ENCODE measurements at places on chromosomes 16 and 17. TPM values are rescaled to one million over a fixed set of nuclear protein-coding genes. Genes with fewer than 3 reads are reported as not detected.

DNA sequence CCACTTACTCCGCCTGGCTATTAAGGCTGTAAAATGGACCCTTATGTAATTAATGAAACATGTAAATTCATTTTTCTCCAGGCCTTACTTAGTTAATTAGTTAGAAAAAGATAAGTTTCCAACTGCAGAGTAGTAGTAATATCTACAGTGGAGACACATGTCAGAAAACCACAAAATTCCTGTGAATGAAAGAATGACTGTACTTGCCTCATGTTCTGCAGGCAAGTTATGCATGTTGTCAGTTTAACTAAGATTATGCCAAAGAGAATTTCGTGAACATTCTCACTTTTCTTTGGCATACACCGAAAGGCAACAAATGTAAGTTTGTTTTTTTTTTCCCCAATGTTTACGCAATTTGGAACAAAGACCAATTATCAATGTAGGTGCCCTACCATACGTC, 16.8 kb upstream of the CCL1 start:
- DNase-seq: no peak

- DNase-seq: no peak
Measured at GRCh38 chr16:2744711-2745110, 7.7 kb upstream of the SRRM2 start.

- no peak for DNase-seq
Measured at GRCh38 chr16:53893731-53894435, 189.9 kb downstream of the FTO start.

DNA sequence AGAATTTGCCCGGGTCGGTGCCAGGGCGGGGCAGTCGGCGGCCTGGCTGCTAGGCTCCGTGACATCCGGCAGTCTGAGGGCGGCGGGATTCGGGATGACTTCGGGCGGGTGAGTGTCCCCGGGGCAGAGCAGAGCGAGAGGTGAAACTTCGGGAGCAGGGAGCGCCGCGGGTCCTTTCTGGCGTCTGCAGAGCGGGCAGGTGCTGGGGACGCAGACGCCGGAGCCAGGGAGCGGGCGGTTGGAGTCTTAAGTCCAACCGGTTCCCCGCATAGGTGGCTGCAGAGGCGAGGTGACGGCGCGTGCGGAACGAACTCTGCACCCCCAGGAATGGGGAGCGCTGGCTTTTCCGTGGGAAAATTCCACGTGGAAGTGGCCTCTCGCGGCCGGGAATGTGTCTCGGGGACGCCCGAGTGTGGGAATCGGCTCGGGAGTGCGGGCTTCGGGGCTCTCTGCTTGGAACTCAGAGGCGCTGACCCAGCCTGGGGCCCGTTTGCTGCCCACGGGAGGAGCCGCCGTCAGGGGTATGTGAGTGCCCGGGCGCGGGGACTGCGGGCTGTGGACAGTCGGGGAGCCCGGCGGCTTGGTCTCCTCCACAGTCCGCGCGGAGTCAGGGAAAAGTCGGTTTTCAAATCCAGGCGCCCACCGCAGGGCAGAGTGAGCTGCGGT, at the start of gene B4GALNT2:
Gene B4GALNT2, plus strand, starts transcription at position 71 of the 666 bp plus-strand sequence. Its CDS starts 24 bp downstream, at position 95.
- peak; percentile 60 for DNase-seq

- DNase-seq: no peak
Measured at GRCh38 chr16:47278306-47278970, 134.7 kb upstream of the NETO2 start.

DNA sequence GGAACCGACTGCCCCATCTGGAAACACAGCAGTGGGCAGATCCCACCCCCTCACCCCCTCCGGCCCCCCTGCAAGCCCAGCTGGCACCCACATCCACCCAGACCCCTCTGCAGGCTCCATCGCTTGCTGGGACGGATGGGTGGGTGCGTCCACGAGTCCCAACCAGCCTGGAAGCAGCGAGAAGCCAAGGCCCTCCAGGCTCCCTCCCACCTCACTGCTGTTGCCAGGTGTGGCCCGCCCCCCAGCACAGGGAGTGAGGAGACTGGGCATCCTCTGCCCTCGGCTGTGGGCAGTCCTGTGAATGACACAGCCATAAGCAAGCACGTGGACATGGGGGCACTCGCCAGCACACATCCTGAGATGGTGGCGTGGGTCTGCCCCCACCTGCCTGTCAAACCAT, 11.4 kb downstream of the TMEM11 start:
- DNase-seq: no peak

- DNase-seq: peak; percentile 71
Measured at GRCh38 chr17:43645765-43646481, 15.8 kb downstream of the MEOX1 start.

DNA sequence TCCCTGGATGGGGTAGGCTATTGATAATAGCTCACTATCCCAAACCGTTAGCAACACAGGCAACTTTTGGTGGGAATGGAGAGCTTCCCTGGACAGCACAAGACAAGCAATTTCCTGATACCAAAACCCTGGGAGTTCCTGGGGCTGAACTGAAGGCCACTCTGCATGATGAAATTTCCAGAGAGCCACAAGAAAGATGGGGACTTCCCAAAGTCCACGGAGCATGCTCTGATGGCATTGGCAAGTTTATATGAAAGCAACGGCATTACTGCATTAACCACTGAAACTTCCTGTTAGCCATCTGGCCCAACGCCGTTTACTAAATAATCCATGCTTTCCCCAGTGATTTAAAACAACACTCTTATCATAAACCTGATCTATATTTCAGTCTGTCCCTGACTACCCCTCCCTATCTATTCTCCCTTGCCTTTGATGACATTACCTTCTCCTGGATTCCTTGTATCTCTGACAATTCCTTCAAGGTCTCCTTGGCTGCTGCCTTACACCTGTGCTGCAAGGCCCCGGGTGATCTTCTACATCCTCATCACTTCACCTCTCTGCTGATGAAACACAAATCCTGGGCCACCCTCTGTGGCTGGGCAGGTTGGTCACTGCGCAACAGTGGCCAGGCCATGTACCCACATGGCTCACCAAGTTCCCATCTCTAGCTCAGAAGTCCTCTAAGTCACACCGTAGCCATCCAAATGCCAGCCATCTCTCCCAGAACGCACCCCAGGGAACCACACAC, 108.5 kb upstream of the RCVRN start:
- DNase-seq: no peak

GRCh38 chr16:30346286-30346685, 8.8 kb downstream of the CD2BP2 start:
- DNase-seq: no peak

DNA sequence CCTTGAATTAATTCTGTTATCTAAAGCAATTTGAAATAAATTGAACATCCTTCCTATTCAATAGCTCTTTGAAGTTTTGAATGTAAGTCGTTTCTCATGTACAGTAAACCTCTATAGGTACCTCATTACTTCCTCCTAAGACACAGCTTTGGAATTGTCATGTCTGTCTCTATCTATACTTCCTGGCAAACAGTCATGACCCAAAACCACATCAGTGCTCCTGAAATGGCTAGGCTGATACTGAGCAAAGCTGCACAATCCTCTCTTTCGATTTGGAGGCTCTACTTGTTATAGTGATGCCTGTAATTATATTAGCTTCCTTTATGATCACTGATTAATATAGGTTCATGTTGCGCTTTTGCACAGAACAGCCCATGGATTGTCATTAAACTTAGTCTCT, 110.1 kb downstream of the ADAMTS18 start:
- DNase-seq: no peak

DNA sequence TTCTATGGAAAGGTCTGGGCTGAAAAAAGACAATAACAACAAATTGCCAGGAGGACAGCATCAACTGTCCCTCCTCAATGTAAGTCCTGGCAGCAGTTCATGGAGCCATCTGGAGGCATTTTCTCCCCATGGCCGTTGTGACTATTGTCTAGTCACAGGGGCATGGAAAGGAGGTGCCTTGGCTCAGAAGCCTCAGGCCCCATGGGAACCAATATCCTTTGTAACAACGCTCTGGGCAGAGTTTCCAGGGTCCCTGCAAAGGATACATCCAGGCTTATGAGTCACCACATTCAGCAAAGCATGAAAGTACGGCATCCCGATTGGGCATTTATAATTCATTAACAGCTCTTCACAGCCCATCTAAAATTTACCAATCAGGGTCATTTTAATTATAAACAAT, 85.2 kb downstream of the GLG1 start:
- DNase-seq: peak; percentile 10

DNA sequence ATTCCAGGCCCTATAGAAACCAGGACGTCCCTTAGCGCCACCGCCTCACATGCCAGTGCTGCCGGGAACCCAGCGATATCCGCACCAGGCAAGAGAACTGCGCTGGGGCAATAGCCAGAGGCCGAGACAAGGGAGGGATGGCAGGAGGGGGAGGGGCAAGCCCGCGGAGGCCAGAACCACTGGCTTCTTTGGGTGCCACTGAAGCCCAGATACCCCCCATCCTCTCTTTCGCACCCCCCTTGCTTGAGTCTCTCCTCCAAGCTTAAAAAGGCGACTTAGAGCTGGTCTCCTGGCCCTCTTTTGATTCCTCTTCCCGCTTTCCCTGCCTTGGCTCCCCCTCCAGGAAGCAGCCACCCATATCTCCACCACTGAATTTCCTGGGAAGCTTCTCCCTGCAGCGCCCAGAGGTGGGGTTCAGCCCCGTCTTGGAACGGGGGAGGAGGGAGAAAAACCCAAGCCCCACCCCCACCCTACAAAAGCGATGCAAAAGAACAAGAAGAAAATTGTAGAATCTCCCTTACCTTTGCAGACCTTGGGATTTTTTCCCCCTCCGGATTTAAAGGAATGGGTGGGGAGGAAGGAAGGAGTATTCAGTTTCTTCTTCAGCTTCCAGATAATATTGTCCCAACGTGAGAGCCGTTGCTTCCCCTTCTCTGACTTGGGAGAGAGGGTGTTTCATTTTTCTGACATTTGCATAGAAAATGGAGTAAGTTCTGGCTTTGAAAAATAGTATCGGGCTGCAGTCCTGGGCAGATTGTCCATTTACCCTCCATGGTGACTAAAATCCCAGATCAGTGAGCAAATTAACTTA, 622 bp downstream of the HOXB6 start:
- peak; percentile 40 for DNase-seq

DNA sequence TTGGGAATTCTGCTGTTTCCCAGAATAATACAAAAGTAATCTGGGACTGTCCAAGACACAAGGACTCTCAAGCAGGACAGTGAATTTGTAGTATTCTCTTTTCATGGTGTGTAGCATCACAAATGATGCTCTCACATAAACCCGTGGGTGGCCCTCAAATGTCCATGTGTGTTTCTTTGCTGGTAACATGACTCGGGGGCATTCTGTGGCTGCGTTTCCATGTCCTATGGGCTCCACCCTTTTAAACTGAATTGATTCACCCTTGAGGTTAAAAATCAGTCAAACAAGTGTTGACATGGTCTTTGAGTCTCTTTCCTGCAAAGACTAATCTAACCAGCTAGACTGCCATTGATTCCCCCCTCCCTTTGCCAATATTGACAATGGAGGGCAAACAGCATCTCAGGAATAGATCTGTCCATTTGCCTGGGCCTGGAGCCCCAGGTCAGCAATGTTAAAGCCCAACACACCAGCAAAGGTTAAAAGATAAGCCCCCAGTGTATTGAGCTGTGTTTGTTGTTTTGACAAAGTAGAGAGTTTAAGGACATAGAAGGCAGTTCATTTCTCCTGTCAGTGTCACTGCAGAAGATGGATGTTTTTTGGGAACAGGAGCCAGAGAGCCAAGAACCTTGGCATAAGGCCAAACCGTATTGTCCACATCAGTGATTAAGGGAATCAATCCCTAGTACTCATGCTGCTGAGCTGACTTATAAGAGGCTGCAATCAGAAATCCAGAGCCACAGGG, 117.1 kb upstream of the COX10 start:
- no peak for DNase-seq

- DNase-seq: peak; percentile 98
Measured at GRCh38 chr17:36544307-36545076, at the start of gene GGNBP2. GGNBP2 (plus strand) TSS chr17:36544919; CDS start chr17:36545725, 806 bp downstream.

DNA sequence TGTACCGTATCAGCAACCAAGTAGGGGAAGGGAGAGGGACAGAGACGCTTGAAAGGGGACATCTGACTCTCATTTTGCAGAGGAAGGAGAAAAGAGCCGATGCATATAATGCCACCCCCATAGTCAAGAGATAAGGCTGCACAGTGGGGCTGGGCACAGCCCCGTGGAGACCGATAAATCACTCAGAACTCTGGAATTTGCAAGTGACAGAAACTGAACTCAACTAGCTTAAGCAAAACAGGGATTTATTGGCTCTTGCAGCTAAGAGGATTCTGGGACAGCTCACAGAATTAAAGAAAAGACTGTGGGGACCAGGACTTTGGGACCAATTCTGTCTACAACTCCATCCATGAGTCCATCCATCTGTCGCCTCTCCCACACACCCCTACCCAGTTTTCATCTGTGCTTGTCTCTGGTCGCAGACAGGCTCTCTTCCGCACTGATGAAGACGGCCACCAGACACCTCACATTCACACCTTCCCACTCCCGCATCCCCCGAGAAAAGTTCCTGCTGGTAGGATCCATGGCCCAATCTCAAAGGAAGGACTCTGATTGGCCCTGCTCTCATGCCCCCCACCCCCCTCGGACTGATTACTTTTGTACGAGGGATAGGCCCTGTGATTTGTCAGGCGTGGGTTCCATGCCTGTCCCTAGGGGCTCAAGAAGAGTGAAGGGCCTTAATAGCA, 105.9 kb upstream of the RPL38 start:
- DNase-seq: no peak

DNA sequence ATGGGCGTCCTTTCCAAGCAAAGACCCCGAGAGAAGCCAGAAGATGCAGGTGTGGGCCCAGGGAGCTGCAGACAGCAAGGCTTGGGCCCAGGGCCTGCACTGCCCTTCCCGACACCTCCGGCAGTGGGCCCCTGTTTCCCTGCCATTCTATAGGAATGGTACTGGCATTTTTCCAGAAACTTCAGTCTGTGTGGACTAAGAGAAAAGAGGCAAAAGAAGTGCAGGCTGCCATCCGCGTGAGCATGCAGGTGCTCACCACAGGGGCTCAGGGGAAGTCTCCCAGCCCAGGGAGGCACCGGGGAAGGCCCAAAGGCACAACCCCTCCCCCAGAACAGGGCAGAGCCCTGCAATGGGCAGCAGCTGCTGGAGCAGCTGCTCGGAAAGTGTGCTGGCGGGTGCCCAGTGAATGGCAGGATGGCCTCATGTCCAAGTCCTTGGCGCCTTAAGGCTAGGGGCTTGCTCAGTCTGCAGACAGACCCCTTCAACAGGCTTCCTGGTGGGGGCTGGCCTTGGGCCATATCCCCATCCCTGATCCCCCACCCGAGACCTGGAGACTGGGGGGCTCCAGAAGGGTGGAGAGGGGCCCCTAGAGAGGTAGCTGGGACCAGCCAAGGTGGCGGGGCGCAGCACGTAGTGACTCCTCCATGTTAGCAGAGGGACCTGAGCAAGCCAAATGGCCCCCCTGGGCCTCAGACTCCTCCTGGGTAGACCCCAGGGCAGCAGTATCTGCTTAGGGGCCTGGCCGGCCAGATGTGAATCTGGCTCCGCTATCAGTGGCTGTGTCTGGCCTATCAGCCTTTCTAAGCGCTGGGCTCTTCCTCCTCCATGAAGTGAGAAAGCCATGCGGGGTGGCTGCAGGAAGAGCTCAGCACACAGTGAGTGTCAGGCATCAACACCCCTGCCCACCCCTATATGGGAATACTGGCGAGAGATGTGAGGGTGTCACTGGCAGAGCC, 6.7 kb upstream of the TPPP3 start:
- DNase-seq: no peak

- DNase-seq: no peak
Measured at GRCh38 chr17:76528528-76529223, 8.8 kb downstream of the CYGB start.

Gene NGFR
- polyA plus RNA-seq: 5.6 TPM

Gene HAPSTR1
- polyA plus RNA-seq: 21.4 TPM

Gene SLC5A2
- 7.5 TPM for polyA plus RNA-seq

Gene HOXB6
- 7.7 TPM for polyA plus RNA-seq

Gene PCGF2
- polyA plus RNA-seq: 13.0 TPM

Gene CTRB1
- polyA plus RNA-seq: 0.26 TPM

Gene EPN3
- polyA plus RNA-seq: 11.5 TPM

Gene SLC22A31
- polyA plus RNA-seq: 1.4 TPM

Gene LPCAT2
- polyA plus RNA-seq: 6.4 TPM

Gene PRAC2
- polyA plus RNA-seq: not detected

Gene CACNG3
- not detected for polyA plus RNA-seq
